Mesothelial cell of epicardium (in vitro differentiated cells): ENCODE measurements at places on chromosomes 3 and 15. TPM values are rescaled to one million over a fixed set of nuclear protein-coding genes. Genes with fewer than 3 reads are reported as not detected.

The IFRD2 gene
- total RNA-seq = 40.2 to 47.3 TPM (median 46.9 TPM) in 3 replicates

DNA sequence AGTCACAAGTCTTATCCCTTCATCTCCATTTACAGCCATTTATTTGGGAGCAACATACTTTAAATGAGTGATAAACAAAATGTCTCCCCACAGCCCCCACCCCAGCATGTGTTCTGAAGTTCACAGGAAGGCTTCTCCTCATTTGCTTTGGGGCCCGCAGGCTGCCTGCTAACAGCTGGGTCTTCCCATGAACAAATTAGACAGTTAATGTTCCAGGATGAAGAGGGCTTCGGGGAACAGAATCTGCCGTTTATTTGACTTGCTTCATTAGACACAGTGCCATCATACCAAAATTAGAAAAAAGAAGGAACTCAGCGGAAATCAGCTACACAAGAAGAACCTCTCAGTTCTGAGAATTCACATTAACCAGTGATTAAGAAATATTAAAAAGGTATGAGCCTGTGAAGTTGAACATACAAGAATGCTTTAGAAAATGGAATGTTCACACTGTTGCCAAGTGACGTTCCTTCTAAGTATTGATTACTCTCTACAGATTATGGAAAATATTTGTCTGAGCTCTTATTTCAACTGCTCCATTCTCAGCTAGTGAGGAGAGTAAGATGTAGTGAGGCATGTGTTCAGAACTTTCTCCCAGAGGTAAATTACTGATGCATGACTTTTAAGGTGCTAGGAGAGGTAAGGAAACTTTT, 107.5 kb upstream of the THBS1 start:
- DNase-seq = no peak

The CHRNA5 gene
- total RNA-seq = 5.1 to 7.6 TPM (median 5.5 TPM) in 3 replicates

- DNase-seq = peak; percentile 57
Observed at GRCh38 chr3:157128771-157129681, 30.9 kb downstream of the CCNL1 start.

- no peak for DNase-seq
Observed at GRCh38 chr3:36580716-36581115, 183.6 kb downstream of the DCLK3 start.

GRCh38 chr15:86540840-86541467, 461.3 kb downstream of the AGBL1 start:
- no peak for DNase-seq

The ZBTB47 gene
- 22.4 to 23.6 TPM (median 23.0 TPM) in 3 replicates for total RNA-seq

GRCh38 chr15:73928971-73929627, 2.8 kb downstream of the LOXL1 start:
- DNase-seq = no peak

The ACKR2 gene
- total RNA-seq = 1.2 to 2.2 TPM (median 1.6 TPM) in 3 replicates

The ANKRD34C gene
- not detected in 3 replicates for total RNA-seq

DNA sequence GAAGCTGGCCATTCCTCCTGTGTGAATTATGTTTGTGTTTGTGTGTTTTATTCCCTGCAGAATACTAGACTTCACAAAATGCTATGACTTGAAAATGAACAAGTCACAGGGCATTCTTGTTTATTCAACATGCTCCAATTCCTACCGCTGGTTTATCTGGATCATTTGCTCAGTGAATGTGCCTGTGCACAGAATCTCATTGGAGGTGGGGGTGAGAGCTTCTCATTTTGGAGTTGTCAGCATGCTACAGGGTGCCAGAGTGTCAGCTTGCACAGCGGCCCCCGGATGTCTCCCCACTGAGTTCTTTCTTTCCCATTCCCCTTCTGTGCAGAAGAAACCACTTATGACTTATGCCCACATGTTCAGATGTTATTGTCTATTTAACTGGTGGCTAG, 428.7 kb downstream of the ROBO2 start:
- DNase-seq = no peak

The CHDH gene
- 3.2 to 3.9 TPM (median 3.6 TPM) in 3 replicates for total RNA-seq

- DNase-seq = no peak
Observed at GRCh38 chr3:173003471-173003870, 137.6 kb downstream of the SPATA16 start.

- no peak for DNase-seq
Observed at GRCh38 chr3:138112362-138112761, 3.0 kb downstream of the DZIP1L start.

The ELP6 gene
- 45.0 to 49.2 TPM (median 45.5 TPM) in 3 replicates for total RNA-seq

- DNase-seq = no peak
Observed at GRCh38 chr3:185129083-185129482, 23.8 kb downstream of the C3orf70 start.

DNA sequence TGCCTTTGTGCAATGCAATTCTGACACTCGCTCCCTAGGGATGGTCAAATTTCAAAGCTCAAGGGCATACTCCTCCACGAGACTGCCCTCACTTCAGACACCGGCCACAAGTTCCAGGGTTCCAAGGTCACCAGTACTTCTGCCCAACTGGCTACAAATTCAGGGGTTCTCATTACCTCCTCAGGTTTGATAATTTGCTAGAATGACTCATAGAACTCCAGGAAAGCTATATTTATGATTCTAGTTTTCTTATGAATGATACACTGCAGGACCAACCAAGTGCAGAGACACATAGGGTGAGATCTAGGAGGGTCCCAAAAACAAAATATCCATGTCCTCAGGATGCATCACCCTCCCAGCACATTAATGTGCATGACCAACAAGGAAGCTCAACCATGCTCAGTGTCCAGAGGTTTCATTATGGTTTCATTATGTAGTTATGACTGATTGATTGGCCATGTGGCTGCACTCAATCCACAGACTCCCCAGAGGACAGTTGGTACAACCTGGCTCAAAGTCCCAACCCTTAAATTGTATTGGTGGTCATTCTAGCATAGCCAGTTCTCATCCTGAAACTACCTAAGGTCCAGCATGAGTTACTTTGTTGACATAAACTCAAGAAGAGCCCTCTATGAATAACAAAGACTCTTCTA, 170.4 kb upstream of the LRRN1 start:
- DNase-seq = no peak

DNA sequence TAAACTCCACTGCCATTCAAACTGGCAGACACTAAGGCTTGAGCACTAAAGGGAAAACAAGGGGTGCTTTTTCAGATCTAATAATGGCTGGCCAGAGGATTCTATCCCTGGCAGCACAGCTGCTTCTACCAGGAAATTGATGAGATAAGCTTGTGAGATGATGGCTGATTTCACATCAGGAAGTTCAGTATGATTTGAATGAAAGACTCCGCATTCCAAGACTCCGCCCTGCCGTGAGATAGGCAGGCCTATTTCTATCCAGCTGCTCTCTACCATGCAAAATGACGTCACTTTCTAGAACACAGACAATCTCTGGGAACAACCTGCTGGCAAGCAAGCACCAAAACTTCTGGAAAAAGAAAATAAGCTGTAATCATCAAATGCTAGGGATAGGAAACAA, 171.8 kb downstream of the WDR76 start:
- no peak for DNase-seq

GRCh38 chr3:152977366-152977765, 142.4 kb downstream of the P2RY1 start:
- no peak for DNase-seq

DNA sequence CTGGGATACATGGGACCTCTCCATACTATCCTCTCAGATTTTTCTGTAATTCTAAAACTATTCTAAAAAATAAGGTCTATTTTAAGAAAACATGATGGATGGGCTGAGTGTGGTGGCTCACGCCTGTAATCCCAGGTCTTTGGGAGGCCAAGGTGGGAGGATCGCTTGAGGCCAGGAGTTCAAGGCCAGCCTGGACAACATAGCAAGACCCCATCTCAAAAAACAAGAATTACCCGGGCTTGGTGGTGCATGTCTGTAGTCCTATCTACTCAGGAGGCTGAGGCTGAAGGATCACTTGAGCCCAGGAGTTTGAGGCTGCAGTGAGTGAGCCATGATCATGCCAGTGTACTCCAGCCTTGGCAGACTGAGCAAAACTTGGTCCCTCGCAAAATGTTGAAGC, 9.4 kb downstream of the ZNF639 start:
- DNase-seq = no peak

DNA sequence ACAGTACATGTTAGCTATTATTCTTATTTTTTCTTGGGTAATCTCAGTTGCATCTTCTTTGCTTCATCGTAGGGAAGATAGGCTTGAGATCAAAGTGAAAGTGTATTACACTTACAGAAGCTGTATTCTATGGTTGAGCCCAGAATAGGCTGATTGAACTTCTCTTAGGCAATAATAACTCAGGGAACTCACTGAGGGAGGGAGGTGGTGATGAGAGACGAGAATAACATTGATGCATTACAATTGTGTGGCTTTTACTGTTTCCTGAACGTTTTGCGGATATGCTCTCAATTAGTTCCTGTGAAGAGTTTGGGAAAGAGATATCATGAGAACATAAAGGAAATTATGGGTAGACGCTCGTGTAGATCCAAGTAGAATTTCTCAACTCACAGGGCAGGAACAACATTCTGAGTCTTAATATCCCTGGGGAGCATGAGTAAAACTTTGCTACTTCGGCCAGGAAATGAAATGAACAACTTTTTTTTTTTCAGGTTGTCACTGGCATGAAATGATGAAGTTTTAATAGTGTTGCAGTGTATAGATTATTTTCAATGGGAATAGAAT, 302.2 kb downstream of the TUSC7 start:
- DNase-seq = no peak

The CCR3 gene
- total RNA-seq = not detected in 3 replicates

GRCh38 chr3:171892457-171892856, 49.3 kb downstream of the TMEM212 start:
- no peak for DNase-seq

- DNase-seq = peak; percentile 98
Observed at GRCh38 chr3:185282696-185283373, 29.0 kb upstream of the EHHADH start.

DNA sequence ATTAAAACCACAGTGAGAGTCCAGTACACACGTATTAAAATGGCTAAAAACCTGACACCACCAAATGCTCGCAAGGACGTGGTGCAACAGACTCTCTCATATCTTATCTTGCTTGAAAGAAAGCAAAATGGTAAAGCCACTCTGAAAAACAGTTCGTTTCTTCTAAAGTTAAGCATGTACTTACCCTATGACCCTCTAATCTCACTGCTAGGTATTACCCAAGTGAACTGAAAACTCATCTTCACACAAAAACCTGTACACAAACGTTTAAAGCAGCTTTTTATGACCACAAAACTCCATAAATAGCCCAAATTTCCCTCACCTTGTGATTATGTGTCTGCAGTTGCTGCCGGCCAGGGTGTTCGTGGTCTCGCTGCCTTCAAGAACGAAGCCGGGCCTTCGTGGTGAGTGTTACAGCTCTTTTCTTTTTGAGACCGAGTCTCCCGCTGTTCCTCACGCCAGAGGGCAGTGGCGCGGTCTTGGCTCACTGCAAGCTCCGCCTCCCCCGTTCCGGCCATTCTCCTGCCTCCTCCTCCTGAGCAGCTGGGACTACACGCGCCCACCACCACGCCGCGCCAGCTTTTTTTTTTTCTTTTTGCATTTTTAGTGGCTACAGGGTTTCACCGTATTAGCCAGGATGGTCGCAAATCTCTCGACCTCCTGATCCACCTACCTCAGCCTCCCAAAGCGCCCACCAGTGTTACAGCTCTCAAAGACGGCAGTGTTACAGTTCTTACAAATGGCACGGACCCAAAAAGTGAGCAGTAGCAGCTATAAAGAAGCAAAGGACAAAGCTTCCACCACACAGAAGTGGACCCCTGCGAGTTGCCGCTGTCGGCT, 165.4 kb downstream of the TJP1 start:
- peak; percentile 45 for DNase-seq

The GRM2 gene
- total RNA-seq = 0.66 to 1.0 TPM (median 0.98 TPM) in 3 replicates

The EPHB1 gene
- 1.2 to 1.7 TPM (median 1.3 TPM) in 3 replicates for total RNA-seq

DNA sequence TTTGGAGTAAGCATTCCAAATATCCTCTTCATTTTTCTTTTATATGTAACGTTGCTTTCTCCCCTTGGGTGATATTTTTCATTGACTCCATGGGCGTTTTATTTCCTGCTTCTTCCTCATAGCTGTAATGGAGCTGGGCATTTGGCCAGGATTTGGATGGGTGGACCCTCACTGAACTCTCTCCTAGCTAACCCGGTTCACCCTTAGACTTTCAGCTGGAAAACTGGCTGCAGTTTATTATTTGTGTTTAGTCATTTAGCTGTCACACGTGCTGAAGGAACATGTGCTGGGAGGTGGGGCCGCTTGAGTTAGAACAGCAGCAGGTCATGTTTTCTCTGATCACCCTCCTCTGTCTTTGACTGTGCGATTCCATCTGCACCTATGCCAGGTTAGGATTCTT, 407.6 kb downstream of the ZIC1 start:
- DNase-seq = no peak

The SLC28A1 gene
- total RNA-seq = 0.16 to 0.24 TPM (median 0.20 TPM) in 3 replicates

DNA sequence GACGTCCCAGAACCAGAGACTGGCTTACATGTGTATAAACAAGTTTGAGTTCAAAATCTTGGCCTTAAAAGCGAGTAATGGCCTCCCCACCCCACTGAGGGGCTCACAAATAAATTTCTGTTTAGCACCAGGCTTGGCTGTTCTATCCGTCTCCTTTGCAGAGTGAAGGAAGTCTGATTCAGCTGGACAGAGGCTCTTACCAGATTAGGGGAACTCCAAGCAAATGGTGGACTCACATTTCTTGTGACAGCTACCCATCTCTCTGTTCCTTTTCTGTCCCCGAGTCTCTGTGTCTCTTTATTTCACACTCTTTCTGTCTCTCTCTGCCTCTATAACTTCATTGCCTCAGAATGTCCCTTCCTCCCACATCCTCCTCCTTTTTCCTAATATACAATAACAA, 62.7 kb downstream of the DGKG start:
- no peak for DNase-seq

GRCh38 chr3:10810376-10810775, 5.7 kb upstream of the SLC6A11 start:
- no peak for DNase-seq

GRCh38 chr15:70209499-70209898, 111.8 kb upstream of the TLE3 start:
- no peak for DNase-seq

DNA sequence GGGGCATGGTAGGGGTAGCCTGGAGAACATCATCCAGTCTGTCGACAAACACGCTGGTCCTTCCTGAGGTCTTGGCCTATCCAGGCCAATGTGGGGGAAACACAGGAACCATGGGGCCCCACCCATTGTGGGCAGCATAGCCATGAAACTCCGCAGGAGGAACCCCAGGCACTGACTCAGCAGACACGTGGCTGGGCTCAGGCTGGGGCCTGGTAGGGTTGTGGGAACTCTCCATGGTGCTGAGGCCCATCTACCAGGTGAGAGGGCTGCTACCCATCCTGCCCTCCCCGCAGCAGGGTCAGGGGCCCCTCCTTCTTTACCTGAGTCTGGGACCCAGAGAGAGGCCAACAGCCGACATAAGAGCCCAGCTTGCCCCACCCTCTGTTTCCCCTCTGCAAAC, 22.6 kb upstream of the CACNA2D2 start:
- DNase-seq = peak; percentile 75

GRCh38 chr3:73954506-73954905, 329.8 kb upstream of the PDZRN3 start:
- DNase-seq = no peak

The DNAJA4 gene
- 0.13 to 0.18 TPM in 2 of 3 replicates, not detected in the other for total RNA-seq

The GHSR gene
- not detected in 3 replicates for total RNA-seq

DNA sequence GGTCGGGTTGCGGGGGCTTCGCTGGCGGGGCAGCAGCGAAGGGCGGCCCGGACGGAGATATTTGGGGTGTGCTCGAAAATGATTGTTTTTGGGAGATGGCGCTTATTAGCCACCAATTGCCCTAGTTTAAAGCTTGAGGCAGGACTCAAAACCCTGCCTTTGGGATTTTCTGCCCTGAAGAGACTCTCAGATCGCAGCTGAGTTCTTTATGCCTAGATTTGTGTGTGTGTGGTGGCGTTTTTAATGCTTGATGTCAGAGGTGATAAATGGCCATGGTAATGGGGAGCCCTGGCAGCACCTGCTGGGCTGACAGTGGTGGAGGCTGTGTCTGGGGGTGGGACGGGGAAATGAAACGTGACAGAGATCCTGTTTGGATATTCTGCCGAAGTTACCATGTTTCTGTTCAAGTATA, 604 bp downstream of the KCTD6 start:
- no peak for DNase-seq
